Activated CD4-positive, alpha-beta T cell treated with anti-CD3 and anti-CD28 coated beads, Interleukin-10, Interleukin-2, amounts not matched to agents 100 ng/mL and 50 ng/mL, durations not matched to agents 16 hours and 8 hours (primary cell): ENCODE measurements at places on chromosomes 2 and 18.

- no peak for DNase-seq
Observed at GRCh38 chr2:234986390-234986789, 34.6 kb downstream of the SH3BP4 start.

DNA sequence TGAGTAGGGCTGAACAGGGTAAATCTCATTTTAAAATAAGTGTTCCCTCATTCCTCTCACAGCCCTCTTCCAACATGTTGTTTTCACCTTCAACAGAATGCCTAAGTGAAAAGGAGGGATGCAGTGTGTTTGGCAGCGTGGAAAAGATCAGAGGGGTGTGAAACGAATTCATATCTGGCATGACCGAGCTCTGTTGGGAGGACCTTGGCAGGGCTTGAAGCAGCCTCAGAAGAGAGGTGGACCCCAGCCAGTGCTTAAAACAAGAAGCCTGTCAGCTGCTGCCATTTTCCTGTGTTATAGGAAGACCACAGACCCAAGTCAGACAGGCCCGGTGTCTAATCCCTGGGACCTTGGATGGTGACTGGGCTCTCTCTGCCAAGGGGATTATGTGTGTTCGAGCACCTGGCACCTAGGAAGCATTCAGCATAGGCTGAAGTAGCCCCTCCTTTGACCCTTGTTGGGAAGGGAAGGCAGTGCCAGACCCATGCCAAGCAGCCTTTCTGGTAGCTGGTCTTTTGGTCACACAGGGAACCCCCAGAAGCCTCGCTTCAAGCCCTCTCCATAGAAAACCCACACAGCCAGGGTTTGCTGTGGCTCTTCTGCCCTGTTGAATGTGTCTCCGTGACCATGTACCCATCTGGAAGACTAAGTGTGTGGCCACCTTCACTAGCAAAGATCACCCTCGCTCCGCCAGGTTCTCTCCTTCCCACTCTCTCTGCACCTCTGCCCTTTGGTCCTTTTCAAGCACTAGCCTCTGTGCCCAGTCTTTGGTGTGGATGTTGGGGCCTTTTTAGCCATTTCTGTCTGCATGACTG is 87.5 kb upstream of the ST3GAL5 start:
- no peak for DNase-seq

DNA sequence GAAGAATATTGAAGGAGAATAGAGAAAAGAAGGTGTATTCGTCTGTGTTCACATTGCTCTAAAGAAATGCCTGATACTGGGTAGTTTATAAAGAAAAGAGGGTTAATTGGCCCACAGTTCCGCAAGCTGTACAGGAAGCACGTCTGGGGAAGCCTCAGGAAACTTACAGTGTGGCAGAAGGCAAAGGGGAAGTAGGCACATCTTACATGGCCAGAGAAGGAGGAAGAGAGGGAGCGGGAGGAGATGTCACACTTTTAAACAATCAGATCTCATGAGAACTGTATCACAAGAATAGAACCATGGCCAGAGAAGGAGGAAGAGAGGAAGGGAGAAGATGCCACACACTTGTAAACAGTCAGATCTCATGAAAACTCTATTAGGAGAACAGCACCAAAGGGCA is 159.6 kb upstream of the TPO start:
- no peak for DNase-seq

GRCh38 chr18:50826027-50826426 is 6.2 kb upstream of the MRO start:
- no peak for DNase-seq

GRCh38 chr2:174971868-174972781 is 33.1 kb downstream of the CHN1 start:
- no peak for DNase-seq

GRCh38 chr2:96848264-96848663 is 4.4 kb upstream of the ANKRD23 start:
- DNase-seq, result no peak

GRCh38 chr2:208065476-208065875 is 40.1 kb upstream of the PLEKHM3 start:
- DNase-seq, result no peak

DNA sequence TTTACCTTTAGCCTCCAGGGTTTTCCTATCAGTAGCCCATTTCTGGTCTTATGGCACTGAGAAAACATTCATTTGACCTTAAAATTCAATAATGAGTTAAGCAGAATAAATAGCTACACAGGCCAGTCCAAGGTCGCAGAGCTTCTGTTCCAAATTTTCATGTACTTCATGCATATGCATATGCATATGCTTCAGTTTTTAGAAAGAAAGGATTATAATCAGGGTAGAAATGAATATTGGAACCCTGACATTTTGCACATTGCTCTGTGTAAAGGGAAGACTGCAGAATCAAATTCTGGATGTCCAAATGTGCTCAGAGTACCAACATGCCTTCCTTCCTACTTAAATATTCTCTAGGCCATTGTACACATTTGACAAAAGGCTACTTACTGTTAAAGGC is 104.9 kb downstream of the DPP4 start:
- no peak for DNase-seq

DNA sequence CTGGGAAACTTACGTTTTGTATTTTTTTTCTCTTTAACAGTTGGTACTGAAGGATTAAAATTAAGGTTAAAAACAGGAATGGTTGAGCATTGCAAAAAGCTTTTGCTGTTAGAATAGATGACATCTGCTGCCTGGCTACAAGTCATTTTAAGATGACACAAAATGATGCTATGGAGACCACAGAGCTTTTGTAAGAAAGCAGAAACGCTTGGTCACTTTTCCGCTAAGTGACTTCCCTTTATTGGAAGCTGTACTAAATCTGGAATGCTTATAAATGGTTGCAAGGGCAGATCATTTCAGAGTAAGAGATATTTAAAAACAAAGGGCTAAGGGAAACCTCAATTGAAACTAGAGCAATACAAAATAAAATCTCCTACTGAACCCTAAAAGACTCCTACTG is 544.0 kb downstream of the STK39 start:
- no peak for DNase-seq

DNA sequence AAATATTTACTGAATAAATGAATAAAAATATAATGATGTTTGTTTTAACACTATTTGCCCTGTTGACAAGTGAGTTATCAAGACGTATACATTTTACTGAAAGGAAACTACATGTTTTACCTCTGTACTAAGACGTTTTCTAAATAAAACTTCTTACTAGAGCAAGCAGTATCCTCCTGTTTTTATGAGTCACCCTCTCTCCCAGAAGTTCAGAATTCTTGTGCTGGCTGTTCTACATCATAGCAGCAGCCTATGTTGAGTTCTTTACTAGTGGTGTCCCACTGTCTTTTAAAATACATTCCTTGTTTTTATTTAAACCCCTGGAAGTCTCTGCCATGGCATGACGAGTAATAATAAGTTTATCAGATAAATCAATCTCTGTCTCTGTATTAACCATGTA is 297.4 kb downstream of the CALCRL start:
- no peak for DNase-seq

GRCh38 chr2:239002954-239003623 is 155.2 kb downstream of the TWIST2 start:
- DNase-seq, result no peak

- no peak for DNase-seq
Observed at GRCh38 chr2:238668426-238668825, 179.5 kb upstream of the TWIST2 start.

DNA sequence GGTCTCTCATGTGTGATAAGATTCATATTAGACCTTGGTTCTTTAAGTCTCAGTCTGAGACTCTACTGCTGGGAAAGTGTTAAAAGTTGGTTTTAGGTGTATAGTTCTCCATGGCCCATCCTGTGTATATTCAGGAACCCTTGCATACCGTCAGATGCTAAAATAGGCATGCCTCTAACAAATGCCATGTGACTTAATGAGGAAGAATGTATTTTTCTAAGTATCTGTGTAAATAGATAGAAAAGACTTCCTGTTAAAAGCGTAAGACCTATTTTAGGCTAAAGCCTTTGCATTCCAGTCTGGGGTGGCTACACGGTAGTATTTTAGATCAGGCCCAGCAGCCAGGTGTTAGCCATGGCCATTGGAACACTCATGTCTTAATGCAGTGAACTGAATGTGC is 73.3 kb downstream of the RHBDD1 start:
- no peak for DNase-seq

DNA sequence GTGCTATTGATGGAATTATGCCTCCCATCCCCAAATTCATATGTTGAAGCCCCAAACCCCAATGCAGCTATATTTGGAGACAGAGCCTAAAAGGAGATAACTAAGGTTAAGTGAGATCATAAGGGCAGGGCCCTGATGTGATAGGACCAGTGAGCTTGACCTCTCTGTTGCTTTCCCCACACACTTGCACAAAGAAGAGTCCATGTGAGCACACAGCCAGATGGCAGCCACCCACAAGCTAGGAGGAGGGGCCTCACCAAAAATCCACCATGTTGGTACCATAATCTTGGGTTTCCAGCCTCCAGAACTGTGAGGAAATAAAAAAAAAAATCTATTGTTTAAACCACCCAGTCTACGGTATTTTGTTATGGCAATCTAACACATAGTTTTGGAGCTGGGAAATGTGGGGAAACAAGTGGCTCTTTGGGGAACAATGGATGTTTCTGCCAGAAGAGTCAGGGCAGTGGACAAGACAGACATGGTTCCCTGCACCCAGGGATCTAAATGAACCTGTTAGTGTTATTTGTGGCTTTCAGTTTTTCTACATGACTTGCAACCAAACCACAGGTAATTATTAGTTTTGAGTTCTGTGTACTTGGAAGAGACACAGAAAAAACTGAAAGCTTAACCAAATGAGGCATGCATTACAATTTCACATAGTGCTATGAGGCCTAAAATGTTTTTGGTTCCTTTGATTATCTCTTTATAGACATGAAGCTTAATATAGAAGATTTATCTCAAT is 259.1 kb downstream of the LTBP1 start:
- no peak for DNase-seq

DNA sequence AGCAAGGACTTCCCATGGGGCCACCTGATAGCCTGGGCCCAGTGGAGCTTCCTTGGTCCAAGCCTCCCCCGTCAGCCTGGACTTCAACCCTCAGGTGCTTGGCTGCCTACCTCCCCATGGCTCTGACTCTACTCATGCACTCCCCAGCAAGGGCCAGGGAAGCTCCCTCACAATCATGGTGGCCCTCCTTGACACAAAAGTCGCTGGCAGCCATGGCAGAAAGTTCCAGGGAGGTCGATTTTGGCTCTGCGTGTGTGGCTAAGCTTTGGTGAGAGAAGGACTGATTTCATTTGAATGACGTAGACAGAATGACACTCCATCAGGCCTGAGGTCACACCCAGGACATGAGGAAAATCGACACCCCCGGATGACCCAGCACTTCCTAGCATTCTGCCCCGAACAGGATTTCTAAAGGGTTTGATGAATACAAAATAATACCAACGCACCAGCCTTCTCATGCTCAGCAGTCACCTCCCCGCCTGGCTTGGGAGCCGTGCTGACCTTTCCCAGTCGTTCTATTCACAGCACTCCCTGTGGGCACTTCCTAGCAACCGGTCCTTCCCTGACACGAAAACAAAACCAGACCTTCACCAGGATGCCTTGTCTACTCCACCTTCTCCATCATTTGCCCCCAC is 52.7 kb downstream of the LBH start:
- DNase-seq, result no peak

DNA sequence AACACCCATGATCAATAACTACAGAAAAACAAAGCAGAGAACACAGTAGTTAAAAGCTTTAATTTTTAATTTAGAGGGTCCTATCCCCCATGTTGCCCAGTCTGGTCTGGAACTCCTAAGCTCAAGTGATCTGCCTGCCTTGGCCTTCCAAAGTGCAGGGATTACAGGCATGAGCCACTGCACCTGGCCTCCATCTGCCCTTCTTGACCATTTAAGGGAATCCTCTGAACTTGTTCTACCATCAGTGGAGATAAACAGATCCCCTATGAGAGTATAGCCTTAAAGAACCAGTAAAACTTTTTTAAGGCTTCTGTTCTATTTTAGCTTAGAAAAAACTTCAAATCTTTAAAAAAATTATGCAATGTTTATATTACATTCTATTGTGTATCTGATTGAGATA is 13.5 kb upstream of the ATP5MC3 start:
- no peak for DNase-seq

GRCh38 chr2:239472235-239472775 is 71.5 kb upstream of the HDAC4 start:
- DNase-seq, result no peak

DNA sequence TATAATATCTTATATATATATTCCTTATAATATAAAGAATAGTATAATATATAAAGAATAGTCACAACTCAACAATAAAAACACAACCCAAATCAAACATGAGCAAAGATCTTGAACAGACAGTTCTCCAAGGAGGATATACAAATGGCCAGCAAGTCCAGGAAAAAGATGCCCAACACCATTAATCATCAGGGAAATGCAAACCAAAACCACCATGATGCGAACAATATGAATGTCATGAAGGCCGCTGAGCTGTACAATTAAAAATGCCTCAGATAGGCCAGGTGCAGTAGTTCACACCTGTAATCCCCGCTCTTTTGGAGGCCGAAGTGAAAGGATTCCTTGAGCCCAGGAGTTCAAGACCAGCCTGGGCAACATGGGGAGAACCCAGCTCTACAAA is 58.9 kb downstream of the SLC35F5 start:
- DNase-seq, result no peak

GRCh38 chr2:217465100-217465499 is 537.7 kb downstream of the TNS1 start:
- DNase-seq, result no peak
